ENCODE measurements at places on chromosomes 11 and 22.
A peak's percentile ranks its signal among the peaks of the same experiment; 100 is the strongest.

- peak; percentile 32 for DNase-seq
Observed at GRCh38 chr22:30078320-30079311, 1.6 kb upstream of the HORMAD2 start.

- no peak for DNase-seq
Observed at GRCh38 chr22:39871008-39871798, 22.4 kb downstream of the ENTHD1 start.

- DNase-seq: no peak
Observed at GRCh38 chr11:12807621-12808020, 133.4 kb downstream of the TEAD1 start.

DNA sequence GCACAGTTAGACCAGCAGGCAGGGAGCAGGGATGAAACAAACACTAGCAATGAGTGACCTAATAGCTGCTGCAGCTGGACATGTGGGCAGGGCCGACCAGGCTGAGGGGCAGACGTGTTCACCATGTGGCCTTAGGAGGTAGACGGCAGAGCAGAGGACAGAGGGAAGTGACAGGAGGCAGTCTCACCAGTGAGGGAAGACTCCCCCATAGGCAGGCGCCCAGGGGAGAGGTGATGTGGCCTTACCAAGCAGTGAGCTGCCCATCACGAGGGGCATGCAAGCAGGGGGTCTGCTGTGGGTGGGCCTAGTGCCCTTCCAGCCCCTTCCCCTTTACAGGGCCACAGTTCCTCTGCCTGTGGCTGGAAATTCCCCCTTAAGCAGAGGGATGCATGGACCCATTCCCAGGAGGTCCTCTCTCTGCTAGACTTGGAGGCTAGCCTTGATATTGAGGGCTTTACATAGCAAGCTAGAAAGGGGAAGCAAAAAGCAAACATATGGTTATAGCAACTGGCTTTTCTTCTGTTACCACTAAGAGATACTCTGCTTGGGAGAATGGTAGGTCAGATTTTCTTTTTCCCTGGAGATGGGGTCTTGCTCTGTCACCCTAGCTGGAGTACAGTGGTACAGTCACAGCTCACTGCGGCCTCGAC, 67.6 kb downstream of the MPPED1 start:
- DNase-seq: no peak

Measured in stimulated activated CD4-positive, alpha-beta T cell treated with anti-CD3 and anti-CD28 coated beads, Interleukin-2, amount 100 ng/mL, for 24 hours (primary cell).